ENCODE measurements at places on chromosomes 6 and 20. TPM values are rescaled to one million over a fixed set of nuclear protein-coding genes. Genes with fewer than 3 reads are reported as not detected.

LIN28B gene
- not detected for total RNA-seq

ZNF831 gene
- 0.37 TPM for total RNA-seq

AVP gene
- not detected for total RNA-seq

SERPINB1 gene
- 44.0 TPM for total RNA-seq

GRIK2 gene
- total RNA-seq = 1.7 TPM

KCNQ5 gene
- 1.3 TPM for total RNA-seq

ACSS1 gene
- total RNA-seq = 11.6 TPM

DDX43 gene
- 0.43 TPM for total RNA-seq

HLA-DRB5 gene
- 61.3 TPM for total RNA-seq

BTN3A1 gene
- 15.6 TPM for total RNA-seq

DNAH8 gene
- 0.71 TPM for total RNA-seq

SLCO4A1 gene
- total RNA-seq = 15.2 TPM

Data from posterior vena cava (tissue), 2 donors.